Mesothelial cell of epicardium (in vitro differentiated cells): ENCODE measurements at places on chromosomes 1 and 21. TPM values are rescaled to one million over a fixed set of nuclear protein-coding genes. Genes with fewer than 3 reads are reported as not detected.

The TNNI3K gene
- 0.51 to 1.5 TPM (median 0.93 TPM) in 3 replicates for total RNA-seq

DNA sequence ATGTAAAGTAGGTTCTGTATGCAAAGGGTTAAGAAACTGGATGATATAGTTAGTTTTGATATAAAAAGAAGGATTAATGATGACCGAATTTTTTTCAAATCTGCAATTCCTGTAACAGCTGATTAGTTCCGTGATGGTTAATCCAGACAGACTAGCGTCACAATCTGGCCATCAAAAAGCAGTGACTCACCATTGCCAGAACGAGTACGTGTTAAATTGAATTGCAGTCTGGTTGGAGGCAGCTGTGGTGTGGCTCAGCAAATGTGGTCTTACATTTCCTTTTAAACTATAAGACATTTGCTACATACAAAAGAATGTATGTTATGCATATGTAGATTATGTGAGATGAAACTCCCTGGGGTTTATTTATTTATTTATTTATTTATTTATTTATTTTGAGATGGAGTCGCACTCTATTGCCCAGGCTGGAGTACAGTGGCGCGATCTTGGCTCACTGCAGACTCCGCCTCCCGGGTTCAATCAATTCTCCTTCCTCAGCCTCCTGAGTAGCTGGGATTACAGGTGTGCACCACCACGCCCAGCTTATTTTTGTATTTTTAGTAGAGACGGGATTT is 139.8 kb downstream of the RYR2 start:
- no peak overlapping the region for H3K4me3 ChIP-seq
- H3K27me3 ChIP-seq, result no peaks in the 10 kb centered on the region
- no peaks in the 10 kb centered on the region for H3K36me3 ChIP-seq
- no peak overlapping the region for H3K27ac ChIP-seq
- H3K4me1 ChIP-seq, result peaks cover 13% of the 10 kb centered on the region

- no peak overlapping the region for H3K4me3 ChIP-seq
- H3K4me1 ChIP-seq, result peaks cover 7% of the 10 kb centered on the region
- H3K27ac ChIP-seq, result no peak overlapping the region
- H3K27me3 ChIP-seq, result no peaks in the 10 kb centered on the region
- peaks cover 29% of the 10 kb centered on the region for H3K36me3 ChIP-seq
These were observed 72.6 kb downstream of the ST3GAL3 start for GRCh38 chr1:43779805-43780403.

DNA sequence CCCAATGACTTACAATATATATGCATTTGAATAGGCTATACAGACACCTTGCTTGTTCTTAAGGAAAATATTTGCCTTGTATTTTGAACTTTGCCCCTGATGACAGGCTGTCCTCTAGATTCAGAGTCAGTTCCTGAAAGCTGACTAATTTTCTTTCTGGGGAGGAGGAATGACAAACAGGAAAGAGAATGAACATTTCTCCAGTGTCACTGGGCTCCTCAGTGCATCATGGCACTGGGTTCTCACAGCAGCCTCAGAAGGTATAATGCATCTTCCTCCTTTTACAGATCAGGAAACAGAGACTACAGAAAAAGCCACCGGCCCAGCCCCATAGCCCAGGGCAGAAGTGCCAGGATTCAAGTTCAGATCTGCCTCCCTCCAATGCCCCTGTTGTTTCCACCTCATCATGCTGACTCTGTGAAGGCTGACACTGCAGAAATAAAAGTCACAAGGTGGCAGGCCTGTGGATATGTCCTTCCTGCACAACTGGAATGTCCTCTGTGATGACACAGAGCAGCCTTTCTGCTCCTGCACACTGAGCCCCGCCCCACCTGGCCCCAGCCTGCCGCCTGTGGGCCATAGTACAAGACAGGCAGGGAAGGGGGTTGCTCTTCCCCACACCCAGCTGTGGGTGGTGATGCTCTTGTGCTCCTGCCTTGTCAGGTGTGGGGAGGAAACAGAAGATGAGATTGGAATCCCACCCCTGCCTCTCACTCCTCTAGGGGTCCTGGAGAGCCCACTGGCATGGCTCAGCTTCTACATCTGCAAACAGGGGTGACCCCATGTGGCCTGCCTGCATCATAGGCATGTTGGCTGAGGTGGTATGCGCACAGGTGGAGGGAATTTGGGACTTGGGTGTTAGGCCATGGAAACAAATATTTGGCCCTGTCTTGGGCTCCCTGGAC is 6.4 kb downstream of the TTC22 start:
- no peak for DNase-seq
- H3K27me3 ChIP-seq, result peaks cover 8% of the 10 kb centered on the region
- peaks cover 25% of the 10 kb centered on the region for H3K4me1 ChIP-seq
- no peak overlapping the region for H3K4me3 ChIP-seq
- no peaks in the 10 kb centered on the region for H3K36me3 ChIP-seq

GRCh38 chr1:219144658-219145315 is 28.9 kb upstream of the LYPLAL1 start:
- H3K27me3 ChIP-seq, result no peaks in the 10 kb centered on the region
- H3K27ac ChIP-seq, result no peak overlapping the region
- H3K4me3 ChIP-seq, result no peak overlapping the region
- no peaks in the 10 kb centered on the region for H3K36me3 ChIP-seq
- H3K4me1 ChIP-seq, result peaks cover 10% of the 10 kb centered on the region
- DNase-seq, result no peak

GRCh38 chr1:199684686-199685273 is 342.7 kb upstream of the NR5A2 start:
- H3K36me3 ChIP-seq, result no peaks in the 10 kb centered on the region
- H3K27ac ChIP-seq, result no peak overlapping the region
- no peak overlapping the region for H3K4me3 ChIP-seq
- no peaks in the 10 kb centered on the region for H3K27me3 ChIP-seq
- H3K4me1 ChIP-seq, result peaks cover 30% of the 10 kb centered on the region

The SHISAL2A gene
- 0.99 to 1.4 TPM (median 1.4 TPM) in 3 replicates for total RNA-seq

- H3K27ac ChIP-seq, result no peak overlapping the region
- no peaks in the 10 kb centered on the region for H3K4me1 ChIP-seq
- DNase-seq, result no peak
These were observed 11.9 kb downstream of the THEMIS2 start for GRCh38 chr1:27884006-27884954.

The UBE4B gene
- total RNA-seq, result 61.3 to 64.5 TPM (median 63.7 TPM) in 3 replicates

GRCh38 chr1:10146391-10146790 is 64.0 kb upstream of the KIF1B start:
- no peak for DNase-seq
- H3K27ac ChIP-seq, result no peak overlapping the region
- H3K4me3 ChIP-seq, result no peak overlapping the region
- no peaks in the 10 kb centered on the region for H3K4me1 ChIP-seq
- H3K36me3 ChIP-seq, result peaks cover 27% of the 10 kb centered on the region
- no peaks in the 10 kb centered on the region for H3K27me3 ChIP-seq

GRCh38 chr1:239718997-239719628 is 332.7 kb downstream of the CHRM3 start:
- H3K27ac ChIP-seq, result no peak overlapping the region
- peaks cover 43% of the 10 kb centered on the region for H3K4me1 ChIP-seq
- H3K27me3 ChIP-seq, result no peaks in the 10 kb centered on the region
- no peak for DNase-seq

The NRAS gene
- 39.8 to 40.0 TPM (median 39.8 TPM) in 3 replicates for total RNA-seq

The TTC22 gene
- 1.2 to 1.6 TPM (median 1.3 TPM) in 3 replicates for total RNA-seq

The RNF186 gene
- total RNA-seq, result not detected in 3 replicates

The RCAN1 gene
- total RNA-seq, result 13.9 to 15.7 TPM (median 14.8 TPM) in 3 replicates

The C1QB gene
- total RNA-seq, result not detected in 3 replicates

The CORT gene
- 0.70 to 0.89 TPM (median 0.83 TPM) in 3 replicates for total RNA-seq

GRCh38 chr1:99676876-99677275 is 31.0 kb downstream of the PALMD start:
- no peak overlapping the region for H3K4me3 ChIP-seq
- DNase-seq, result no peak
- H3K27me3 ChIP-seq, result no peaks in the 10 kb centered on the region
- no peaks in the 10 kb centered on the region for H3K36me3 ChIP-seq
- no peak overlapping the region for H3K27ac ChIP-seq

DNA sequence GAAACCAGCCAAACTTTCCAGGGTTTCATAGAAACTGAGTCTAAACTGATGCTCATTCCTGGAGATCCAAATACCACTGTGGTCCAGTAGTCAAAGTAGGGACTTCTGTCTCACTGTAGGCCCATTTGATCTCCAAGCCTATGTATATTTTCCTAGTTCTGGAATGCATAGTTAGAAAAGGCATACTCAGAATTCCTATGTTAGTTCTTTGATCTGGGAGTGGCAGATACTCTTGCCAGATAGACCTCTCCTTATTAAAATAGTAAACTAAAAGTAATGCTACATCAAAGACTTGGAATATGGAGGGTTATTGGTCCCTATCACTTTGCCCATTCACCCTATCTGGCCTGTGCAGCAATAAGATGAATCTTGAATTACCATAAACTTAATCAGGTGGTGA is 10.4 kb upstream of the SGIP1 start:
- DNase-seq, result no peak
- no peaks in the 10 kb centered on the region for H3K27me3 ChIP-seq
- peaks cover 5% of the 10 kb centered on the region for H3K4me1 ChIP-seq

GRCh38 chr1:14138135-14138506 is 438.1 kb downstream of the PRDM2 start:
- H3K4me1 ChIP-seq, result peaks cover 11% of the 10 kb centered on the region
- H3K36me3 ChIP-seq, result no peaks in the 10 kb centered on the region
- H3K27ac ChIP-seq, result no peak overlapping the region
- H3K27me3 ChIP-seq, result peaks cover 20% of the 10 kb centered on the region
- no peak for DNase-seq

The WDR3 gene
- 29.4 to 31.2 TPM (median 29.7 TPM) in 3 replicates for total RNA-seq

- peaks cover 47% of the 10 kb centered on the region for H3K27me3 ChIP-seq
- no peaks in the 10 kb centered on the region for H3K4me1 ChIP-seq
- no peak overlapping the region for H3K4me3 ChIP-seq
- no peak overlapping the region for H3K27ac ChIP-seq
- H3K36me3 ChIP-seq, result no peaks in the 10 kb centered on the region
- no peak for DNase-seq
These were observed 32.8 kb upstream of the PSMB2 start for GRCh38 chr1:35674111-35674510.

GRCh38 chr21:18776936-18777335 is 373.4 kb upstream of the TMPRSS15 start:
- H3K36me3 ChIP-seq, result no peaks in the 10 kb centered on the region
- no peak for DNase-seq
- H3K27me3 ChIP-seq, result no peaks in the 10 kb centered on the region
- H3K27ac ChIP-seq, result no peak overlapping the region
- H3K4me1 ChIP-seq, result peaks cover 28% of the 10 kb centered on the region
- H3K4me3 ChIP-seq, result no peak overlapping the region

The ITLN2 gene
- 0.41 to 0.80 TPM (median 0.72 TPM) in 3 replicates for total RNA-seq

DNA sequence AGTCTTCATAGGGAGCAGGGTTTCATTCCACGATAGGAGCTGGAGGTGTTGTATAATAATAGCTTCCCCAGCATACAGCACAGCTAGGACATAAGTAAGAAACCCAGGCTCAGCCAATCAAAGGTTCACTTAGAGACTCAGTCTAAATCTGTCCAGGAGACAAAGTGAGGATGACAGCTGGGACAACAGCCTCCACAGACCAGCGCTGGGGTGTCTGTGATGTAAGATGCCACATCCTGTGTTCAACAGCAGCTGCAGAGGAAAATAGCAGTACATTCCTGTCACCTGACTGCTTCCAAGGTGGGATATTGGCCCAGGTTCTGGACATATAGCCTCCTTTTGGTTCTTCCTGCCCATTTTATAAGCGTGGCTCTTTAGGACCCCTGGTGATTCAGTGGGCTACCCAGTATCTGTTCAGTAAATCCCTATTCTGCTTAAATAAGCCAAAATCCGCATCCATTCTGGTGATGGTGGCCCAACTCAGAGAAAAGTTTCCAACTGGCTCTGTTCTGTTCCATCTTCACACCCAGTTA is 176.8 kb upstream of the SYT6 start:
- H3K27me3 ChIP-seq, result peaks cover 53% of the 10 kb centered on the region
- H3K27ac ChIP-seq, result no peak overlapping the region
- H3K4me3 ChIP-seq, result no peak overlapping the region
- no peak for DNase-seq

DNA sequence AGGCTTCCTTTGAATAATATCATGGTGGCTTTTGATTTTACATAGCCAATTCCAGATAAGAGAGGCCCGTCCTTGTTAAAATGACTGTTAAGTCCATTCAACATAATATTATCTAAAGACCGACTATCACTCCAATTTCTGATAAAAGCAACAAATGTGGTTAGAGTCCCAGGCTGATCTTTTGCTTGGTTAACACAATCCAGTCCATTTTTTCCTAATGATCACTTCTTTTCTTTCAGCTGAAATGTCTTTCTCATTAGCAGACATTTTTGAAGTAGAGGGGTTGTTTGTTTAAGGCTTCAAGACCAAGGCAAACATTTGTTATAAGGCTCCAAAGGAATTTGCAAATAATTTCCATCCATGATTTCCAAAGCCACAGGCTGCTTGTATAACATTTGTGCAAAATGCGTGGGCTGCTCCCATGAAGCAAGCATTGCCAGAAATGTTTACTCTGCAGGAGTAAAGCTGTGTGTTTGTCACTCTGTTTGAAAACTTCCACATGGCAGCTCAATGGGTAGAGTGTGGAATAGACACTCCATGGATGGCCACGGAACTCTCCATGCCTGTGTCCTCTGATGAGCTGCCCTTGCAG is 111.5 kb downstream of the PSMG1 start:
- no peak overlapping the region for H3K4me3 ChIP-seq
- H3K27me3 ChIP-seq, result no peaks in the 10 kb centered on the region
- DNase-seq, result no peak
- H3K4me1 ChIP-seq, result peaks cover 14% of the 10 kb centered on the region

GRCh38 chr1:66747501-66747900 is 4.8 kb upstream of the DYNLT5 start:
- peaks cover 7% of the 10 kb centered on the region for H3K4me1 ChIP-seq
- no peaks in the 10 kb centered on the region for H3K36me3 ChIP-seq
- no peak for DNase-seq
- H3K27ac ChIP-seq, result no peak overlapping the region
- H3K4me3 ChIP-seq, result no peak overlapping the region

- no peak for DNase-seq
- no peaks in the 10 kb centered on the region for H3K27me3 ChIP-seq
- peak overlapping the region; percentile 47 for H3K27ac ChIP-seq
- no peak overlapping the region for H3K4me3 ChIP-seq
- peaks cover 20% of the 10 kb centered on the region for H3K4me1 ChIP-seq
These were observed 185.2 kb upstream of the TMEM51 start for GRCh38 chr1:14968251-14968851.

GRCh38 chr1:72394457-72394856 is 112.1 kb upstream of the NEGR1 start:
- no peak overlapping the region for H3K27ac ChIP-seq
- no peak overlapping the region for H3K4me3 ChIP-seq
- H3K27me3 ChIP-seq, result peaks cover 1% of the 10 kb centered on the region
- H3K4me1 ChIP-seq, result no peaks in the 10 kb centered on the region
- DNase-seq, result no peak

GRCh38 chr1:63063367-63063766 is 259.0 kb upstream of the FOXD3 start:
- peaks cover 26% of the 10 kb centered on the region for H3K27me3 ChIP-seq
- no peak overlapping the region for H3K27ac ChIP-seq
- no peaks in the 10 kb centered on the region for H3K36me3 ChIP-seq
- no peaks in the 10 kb centered on the region for H3K4me1 ChIP-seq
- DNase-seq, result no peak
